ENCODE measurements at places on chromosomes 4 and X.
A peak's percentile ranks its signal among the peaks of the same experiment; 100 is the strongest.

DNA sequence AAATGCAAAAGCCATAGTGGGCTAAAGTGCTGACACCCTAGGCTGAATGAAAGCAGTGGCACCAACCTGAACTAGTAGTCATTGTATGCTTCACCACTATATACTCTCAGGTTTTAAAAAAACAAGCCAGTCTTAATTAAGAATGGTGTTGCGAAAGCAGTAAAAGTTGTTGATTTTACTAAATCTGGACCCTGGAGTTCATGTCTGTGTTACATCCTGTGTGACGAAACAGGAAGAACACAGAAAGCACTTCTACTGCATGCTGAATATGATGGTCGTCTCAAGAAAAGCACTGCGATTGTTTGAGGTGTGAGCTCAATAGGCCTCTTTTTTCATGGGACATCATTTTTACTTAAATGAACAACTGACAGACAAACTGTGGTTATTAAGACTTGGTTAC, 24.2 kb upstream of the GDPD2 start:
- DNase-seq, result no peak

DNA sequence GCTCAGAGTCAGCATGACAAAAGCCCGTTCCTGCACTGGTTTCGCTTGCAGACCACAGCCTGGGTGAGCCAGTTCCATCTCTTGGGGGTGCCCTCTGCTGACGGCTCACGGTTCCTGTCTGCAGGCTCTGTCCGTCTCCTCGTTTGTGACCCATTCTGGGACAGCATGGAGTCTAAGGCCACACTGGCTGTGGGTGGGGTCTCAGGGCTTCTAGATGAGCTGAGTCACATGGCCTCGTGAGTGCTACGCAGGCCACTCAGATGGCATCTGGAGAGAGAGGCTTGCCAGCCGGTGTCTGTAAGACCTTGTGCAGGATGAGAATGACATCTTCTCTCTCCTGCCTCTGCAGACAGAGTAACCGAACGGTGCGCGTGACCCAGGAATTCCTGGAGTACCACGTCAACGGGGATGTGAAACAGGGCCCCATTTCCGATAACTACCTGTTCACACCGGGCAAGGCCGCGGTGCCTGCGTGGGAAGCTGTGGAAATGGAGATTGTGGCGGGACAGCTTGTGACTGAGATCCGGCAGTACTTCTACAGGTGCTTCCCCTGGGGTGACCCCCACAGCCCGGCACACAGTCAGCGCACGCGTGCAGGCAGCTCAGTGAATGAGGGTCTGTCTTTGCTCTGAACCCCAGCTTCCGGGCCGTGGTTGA, 31.6 kb upstream of the MRFAP1 start:
- no peak for DNase-seq

DNA sequence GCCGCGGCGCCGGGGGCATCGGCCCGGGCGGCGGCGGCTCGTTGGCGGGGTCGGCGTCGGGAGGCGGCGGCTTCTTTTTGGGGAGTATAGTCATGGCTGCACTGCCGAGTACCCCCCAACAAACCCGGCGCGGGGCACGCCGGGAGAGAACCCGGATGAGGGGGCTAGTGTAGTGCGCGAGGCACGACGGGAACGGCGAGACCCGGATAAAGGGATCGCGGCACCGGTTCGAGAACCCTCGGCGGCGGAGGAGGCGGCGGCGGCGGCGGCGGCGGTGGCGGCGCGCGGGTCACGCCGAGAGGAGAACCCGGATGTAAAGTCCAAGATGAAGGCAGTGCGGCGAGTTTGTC, at the start of gene OTUD5:
Gene OTUD5, minus strand, starts transcription at position 131 of the 350 bp plus-strand sequence. Its CDS starts 37 bp downstream, at position 94.
- peak; percentile 78 for DNase-seq

GRCh38 chr4:15652191-15652590, 3.0 kb downstream of the FBXL5 start:
- no peak for DNase-seq

DNA sequence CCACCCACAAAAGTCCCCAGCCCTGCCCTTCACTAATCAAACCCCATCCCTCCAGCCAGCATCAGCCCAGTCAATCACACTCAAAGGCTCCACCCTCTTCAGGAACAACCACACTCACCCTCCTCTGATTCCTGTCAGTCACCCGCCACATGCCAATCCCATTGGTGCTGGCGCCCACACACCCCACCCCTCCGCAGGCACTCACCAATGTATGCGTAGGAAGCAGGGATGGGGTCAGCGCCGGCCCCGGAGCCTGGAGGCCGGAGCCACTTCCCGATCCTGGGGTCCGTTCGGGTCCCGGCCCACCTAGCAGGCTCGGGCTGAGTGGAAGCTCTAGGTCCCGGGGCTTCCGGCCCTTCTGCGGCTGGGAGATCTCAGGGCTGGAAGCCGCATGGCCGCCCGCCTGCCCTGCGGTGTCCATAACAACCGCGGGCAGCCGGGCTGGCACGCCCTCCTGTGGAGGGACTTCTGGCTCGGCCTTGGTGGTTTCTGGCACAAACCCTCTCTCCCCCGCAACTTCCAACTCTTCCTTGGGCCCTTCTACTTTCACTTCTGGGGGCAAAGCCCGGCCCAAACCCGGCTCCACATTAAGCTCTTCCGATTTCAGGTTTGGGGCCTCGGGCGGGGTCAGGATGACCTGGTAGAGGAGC, 7.9 kb upstream of the CFP start:
- DNase-seq, result peak; percentile 55

- DNase-seq, result no peak
These were observed 80.0 kb downstream of the FHIP1A start for GRCh38 chr4:151488968-151489367.
